Activated T-cell treated with anti-CD3 and anti-CD28 coated beads for 1 hour (primary cell): ENCODE measurements at places on chromosomes 12 and 14.

GRCh38 chr12:51156245-51156765, 16.6 kb downstream of the TFCP2 start:
- no peak for DNase-seq

GRCh38 chr14:28999656-29000055, 233.1 kb downstream of the FOXG1 start:
- DNase-seq, result no peak

GRCh38 chr12:508145-508544, 48.4 kb downstream of the B4GALNT3 start:
- no peak for DNase-seq

GRCh38 chr12:19597167-19598026, 158.1 kb downstream of the AEBP2 start:
- no peak for DNase-seq

DNA sequence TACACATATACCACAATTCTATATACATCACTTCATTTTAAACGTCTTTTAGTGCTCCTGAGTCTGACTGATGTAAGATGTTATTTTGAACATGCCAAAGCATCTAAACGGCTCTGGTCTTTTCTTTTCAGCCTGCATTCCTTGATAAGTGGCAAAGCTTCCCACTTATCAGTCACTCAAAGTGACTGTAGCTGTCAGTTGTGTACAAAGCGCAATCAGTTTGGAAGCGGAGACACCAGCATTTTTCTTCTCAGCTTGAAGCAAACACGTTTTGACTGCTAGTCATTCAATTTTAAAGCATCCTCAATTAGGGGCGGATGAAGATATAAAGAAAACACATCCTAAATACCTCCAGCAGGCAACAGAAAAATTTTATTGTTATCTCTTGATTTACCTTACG, 226.8 kb downstream of the SOX5 start:
- DNase-seq, result no peak

GRCh38 chr12:16685107-16685506, 79.1 kb upstream of the LMO3 start:
- no peak for DNase-seq

DNA sequence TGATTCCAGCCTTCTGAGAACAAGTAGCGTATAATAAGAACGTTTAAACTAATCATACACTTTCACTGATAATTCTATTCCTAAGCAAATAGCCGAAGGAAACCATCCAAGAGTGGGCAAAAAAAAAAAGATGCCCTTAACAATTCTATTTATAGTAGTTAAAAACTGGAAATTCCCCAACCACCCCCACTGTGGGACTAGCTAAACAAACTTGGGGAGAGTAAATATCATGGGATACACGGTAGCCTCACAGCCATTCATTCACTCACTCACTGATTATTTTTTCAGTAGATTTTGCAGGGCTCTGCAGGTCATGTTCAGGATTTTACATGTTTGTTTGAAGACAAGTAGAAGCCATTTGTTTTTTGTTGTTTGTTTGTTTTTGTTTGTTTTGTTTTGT, 197.0 kb downstream of the ETV6 start:
- DNase-seq, result no peak

GRCh38 chr12:57515934-57516541, 4.3 kb downstream of the DDIT3 start:
- DNase-seq, result no peak

DNA sequence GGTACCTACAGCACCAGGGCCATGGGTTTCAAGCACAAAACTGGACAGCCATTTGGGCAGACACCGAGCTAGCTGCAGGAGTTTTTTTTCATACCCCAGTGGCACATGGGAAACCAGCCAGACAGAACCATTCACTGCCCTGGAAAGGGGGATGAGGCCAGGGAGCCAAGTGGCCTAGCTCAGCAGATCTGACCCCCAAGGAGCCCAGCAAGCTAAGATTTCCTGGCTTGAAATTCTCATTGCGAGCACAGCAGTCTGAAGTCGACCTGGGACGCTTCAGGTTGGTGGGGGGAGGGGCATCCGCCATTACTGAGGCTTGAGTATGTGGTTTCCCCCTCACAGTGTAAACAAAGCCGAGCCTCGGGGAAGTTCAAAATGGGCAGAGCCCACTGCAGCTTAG, 81.2 kb upstream of the CCDC175 start:
- DNase-seq, result no peak

DNA sequence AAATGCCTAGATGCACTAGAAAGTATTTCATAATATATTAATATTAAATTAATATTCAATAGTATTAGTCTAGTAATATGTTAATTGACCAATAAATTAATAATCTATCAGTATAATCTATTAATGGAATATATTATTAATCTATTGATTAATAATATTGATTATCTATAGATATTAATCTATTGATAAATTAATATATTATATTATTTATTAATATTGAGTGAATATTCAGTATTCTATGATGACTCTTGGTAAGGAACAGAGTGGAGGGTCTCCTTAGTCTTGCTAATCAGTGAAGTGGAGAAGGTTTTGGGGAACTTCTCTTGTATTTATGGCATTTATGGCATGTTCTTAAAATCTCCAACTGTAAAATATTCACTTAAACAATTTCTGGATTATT, 679.3 kb upstream of the FLRT2 start:
- no peak for DNase-seq

DNA sequence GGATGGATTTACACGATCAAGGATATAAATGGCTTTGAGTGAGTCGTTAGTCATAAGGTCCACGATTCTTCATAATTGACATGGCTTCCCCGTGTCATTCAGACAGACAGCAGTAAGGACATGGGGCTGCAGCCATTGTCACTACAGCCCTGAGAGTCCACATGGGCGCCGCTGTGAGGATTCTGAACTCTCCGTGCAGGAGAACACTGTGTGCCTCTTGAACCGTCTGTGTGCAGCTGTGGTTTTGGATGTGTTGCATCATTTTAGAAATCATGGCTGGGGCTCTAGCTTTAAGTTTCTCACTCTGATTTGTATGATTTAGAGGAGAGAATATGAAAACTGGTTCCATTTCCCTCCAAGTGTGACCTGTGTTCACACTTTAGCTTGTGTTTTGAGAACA, 47.2 kb downstream of the NPAS3 start:
- no peak for DNase-seq

- no peak for DNase-seq
Observed at GRCh38 chr14:105919458-105920150, 393.2 kb downstream of the TMEM121 start.

DNA sequence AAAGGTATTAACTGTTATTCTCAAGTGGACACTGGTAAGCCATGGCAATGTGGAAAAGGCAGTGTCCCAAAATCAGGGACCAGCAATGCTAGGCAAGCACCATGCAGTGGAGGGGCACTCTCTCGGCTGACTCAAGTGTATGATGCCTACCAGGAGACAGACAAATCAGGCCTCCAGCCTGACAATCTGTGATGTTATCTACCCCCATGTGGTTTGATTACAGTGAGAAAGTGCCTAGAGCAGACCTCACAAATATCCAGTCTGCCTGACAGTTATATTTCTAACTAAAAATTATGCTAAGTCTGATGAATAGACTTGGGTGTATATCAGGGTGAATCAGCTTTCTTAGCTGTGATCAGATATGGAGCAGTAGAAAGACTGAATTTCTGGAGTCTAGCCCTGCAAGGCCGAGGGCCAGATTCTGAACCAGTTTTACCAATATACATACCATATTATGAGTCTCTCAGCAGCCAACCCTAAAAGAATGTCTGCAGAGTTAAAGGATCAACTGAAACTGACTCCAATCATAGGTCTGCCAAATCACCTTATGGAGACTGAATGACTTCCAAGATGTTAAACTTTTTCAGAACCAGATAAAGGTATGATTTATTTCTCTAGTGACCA, 3.2 kb downstream of the PLBD1 start:
- no peak for DNase-seq

DNA sequence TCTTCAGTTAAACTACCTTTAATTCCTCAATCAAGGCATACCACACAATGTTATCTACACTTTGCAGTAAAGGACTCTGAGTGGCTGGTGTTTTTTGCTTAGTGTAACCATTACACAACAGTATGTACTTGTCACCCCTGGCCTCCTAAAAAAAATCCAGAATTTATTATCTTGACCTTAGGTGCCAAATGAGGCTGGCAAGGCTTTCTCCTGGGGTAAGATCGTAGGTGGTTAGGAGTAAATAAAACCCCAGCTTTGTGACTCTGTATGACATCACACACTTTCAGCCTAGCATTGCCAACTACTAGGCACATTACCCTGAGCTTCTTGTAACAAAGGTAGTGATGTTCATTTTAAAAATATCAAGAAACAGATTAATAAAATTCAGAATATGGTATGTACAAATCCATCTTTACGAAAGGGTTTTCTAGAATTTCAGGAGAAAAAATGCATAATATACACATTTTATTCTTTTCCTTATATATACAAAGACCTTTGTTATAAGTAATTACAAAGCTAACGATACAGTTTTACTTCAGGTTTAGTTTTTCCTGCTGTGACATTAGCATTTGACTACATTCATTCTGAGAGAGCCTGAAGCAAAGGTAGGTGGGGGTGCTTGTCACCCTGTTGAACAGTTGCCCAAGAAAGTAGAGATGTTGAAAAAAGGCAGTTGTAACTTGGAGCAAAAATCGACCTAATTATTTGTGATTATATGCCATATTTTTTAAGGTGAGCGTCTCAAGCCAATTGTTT, 13.5 kb downstream of the TCL1A start:
- no peak for DNase-seq

DNA sequence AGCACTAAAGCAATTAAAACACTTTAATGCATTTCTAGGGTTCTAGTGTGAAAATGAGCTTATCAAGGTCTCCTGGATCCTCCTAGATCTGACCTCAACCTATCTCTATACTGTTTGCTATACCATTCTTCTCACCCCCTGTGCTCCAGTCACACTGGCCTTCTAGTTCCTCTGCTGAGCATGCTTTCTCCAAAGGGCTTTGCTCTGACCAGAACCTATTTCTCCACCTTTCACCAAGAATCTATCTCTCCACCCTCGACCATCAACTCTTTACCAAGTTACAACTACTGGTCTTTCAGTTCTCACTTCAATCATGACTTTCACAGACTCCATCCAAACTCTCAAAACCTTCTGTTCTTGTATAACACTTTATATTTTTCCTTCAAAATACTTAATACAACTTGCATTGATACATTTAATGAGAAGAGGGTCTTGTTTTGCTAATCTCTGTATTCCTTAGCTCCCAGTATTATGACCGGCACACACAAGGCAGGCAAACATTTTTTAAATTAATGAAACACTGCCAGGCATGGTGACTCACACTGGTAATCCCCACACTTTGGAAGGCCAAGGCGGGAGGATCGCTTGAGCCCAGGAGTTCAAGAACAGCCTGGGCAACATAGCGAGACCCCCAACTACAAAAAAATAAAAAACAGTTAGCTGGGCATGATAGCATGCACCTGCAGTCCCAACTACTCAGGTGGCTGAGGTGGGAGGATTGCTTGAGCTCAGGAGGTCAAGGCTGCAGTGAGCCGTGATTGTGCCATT, 22.8 kb downstream of the PPP1R12A start:
- no peak for DNase-seq

GRCh38 chr12:57213763-57214397, 2.7 kb upstream of the NXPH4 start:
- no peak for DNase-seq

DNA sequence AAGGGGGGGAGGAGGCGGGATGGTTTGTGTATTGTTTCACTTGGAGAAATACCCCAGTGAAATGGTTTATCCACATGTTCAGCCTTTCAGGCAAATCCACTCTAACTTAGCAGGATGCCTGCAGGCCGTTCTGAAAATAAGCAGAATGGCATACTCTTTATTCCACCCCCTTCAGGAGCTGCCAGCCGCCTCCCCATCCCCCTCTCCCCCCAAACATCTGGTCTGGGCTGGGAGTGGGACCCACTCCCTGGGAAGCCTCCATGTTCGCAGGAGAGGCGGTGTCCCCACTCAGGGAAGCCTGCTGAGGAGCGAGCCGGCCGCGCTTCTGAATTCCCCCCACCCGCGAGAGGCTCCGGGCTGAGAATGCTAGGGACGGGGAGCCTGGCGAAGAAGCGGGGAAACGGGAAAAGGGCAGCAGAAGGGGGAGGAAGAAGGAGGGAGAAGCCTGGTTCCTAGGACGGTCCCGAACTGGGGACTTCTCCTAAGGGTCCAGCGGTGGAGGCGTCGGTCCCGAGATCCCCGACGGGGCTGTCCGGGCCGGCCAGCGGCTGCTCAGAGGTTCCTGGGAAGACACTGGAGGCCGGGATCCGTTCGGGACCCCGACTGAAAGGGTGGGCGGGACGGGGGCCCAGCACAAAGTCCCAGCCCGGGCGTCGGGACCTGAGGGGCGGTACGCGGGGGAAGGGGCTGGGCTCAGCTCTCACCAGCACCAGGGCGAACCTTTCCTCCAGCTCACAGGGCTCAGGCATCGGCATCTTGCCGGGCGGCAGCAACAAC, 666 bp downstream of the FMNL3 start:
- DNase-seq, result peak; percentile 7

GRCh38 chr14:90721619-90722305, 94.5 kb downstream of the TTC7B start:
- no peak for DNase-seq

- DNase-seq, result no peak
Observed at GRCh38 chr12:54479421-54479820, 6.0 kb upstream of the GTSF1 start.

DNA sequence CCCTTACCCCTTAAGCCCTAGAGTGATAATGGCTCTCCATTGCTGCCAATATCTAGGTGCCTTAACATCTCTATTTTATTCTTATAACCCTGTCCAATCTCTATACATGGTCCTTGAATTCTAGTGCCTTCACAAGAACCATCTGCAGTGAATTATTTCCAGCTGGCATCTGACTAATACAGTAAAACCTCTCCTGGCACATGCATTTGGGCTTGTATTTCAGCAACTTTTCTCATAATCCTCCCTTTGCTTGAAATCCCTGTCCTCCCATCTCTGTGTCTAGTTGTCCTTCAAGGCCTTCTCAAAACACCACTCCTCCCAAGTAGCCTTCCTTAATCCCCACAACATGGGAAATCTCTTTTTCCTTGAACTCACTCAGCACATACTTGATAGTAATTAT, 14.2 kb upstream of the HMGA2 start:
- DNase-seq, result no peak

- DNase-seq, result no peak
Observed at GRCh38 chr14:101469382-101470247, 91.7 kb upstream of the DIO3 start.

GRCh38 chr14:95609398-95609990, 74.6 kb downstream of the GLRX5 start:
- DNase-seq, result no peak

DNA sequence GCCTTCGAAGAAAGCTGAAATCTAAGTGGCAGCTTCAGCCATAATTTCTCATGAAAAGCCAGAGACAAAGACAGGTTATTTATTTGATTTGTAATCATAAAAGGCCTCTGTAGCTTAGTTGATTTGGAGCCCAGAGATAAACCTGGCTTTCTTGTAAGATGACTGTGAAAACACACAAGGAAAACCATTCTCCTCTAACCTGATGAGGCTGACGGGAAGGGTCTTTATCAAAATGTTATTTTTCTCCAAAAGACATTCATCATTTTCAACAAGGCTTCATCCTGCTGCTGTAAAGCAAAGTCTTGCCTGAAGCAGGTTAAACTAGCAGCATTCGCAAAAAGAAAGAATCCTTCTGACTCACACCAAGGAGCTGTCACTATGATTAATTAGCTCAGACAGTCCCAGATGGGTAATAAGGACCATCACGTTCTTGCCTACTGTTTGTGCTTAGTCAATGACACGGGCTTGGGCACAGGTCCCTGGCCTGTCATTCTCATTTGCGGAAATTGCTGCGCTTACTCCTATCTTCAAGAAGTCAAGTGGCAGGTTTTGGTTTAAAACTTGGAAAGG, 286.6 kb downstream of the C12orf75 start:
- no peak for DNase-seq
